ENCODE measurements at places on chromosomes 12 and 14.

DNA sequence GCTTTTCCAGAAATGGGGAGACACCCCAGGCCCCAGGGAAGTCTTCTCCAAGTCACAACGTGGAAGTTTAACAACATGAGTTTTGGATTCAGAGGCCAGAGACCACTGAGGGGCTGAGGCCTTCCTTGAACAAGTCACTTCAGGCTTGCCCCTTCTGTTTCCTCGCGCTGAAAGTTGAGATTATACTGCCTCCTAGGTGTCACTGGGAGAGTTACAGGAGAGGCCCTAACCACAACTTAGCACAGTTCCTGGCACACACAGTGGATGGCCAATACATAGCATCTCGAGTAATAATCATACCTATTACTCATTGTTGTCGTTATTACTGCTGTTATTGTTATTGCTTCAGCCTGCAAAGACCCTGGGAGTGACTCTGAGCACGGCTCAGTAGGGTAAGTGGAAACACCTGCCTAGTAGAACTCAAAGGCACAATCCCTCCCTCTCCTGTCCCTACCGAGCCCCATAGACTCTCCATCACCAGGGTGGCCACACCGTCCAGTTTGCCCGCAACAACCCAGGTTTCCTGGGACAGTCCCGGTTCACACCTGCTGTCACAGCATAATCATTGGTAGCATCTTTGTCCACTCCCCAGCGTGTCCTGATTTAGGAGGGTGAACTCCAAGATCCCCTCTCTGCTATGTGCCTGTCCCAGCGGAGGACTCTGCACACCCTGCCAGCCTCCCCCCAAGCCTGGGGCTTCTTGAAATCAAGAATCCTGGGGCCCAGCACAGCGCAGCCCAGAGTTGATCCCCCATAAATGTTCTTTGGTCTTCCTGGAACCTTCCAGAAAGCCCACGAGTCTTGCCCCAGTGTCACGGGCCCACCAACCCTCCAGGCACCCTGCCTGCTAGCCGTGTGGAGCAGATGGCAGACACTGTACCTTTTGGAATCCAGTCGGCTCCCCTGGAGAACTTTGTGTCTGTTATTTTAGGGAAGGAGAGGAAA, 85.0 kb downstream of the SYNE3 start:
- no peak for DNase-seq

DNA sequence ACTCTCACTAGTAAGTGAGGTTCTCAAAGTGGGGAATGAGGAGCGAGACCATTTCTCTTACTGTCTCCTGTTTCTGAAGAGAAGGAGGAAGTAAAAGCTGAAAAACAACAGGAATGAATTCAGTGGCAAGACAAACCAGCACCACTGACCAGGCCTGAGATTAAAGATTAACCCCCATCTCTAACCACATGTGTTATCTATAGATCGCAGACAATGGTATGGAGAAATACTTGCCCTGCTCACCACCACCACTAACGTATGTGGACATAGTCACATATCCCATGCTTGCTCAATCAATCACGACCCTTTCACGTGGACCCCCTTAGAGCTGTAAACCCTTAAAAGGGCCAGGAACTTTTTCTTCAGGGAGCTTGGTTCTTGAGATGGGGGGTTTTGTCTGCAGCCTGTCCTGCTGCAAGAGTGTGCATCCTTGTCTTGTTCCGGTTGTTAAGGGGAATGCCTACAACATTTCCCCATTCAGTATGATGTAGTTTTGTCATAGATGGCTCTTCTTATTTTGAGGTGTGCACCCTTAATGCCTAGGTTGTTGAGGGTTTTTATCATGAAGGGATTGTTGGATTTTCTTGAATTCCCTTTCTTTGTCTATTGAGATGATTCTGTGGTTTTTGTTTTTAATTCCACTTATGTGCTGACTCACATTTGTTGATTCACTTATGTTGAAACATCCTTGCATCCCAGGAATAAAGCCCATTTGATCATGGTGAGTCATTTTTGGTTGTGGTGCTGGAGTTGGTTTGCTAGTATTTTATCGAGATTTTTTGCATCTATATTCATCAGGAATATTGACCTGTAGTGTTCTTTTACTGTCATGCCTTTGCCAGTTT, 698.8 kb upstream of the LMO3 start:
- DNase-seq: no peak

DNA sequence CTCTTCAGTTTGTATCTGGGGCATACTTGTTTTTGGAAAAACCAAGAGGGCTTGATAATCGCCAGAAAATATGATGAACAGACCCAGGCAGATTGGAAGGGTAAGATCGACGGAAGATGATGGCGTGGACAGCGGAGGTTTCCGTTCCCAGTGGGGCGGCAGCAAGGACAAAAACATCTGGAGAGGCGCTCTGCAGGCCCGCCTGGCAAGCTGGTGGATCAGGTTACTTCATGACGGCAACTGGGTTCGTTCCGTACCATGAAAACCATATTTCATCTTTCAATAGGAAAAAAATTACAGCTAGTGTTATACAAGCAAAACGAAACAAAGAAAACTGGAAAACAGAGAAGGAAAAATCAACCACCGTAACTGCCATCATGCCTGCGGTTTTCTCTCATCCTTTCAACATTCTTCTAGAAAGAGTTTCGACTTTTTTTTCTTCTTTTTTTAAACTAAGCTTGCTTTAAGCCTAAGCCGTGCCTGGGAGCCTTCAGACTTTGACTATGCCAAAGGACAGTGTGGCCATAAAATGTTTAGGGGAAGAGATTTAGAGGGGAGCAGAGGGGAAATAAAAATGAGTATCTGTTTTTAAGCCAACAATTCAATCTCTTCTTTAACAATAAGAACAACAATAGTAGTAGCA, 210.5 kb downstream of the FOXN3 start:
- no peak for DNase-seq

GRCh38 chr12:66176105-66176900, 6.5 kb upstream of the TMBIM4 start:
- DNase-seq: no peak

DNA sequence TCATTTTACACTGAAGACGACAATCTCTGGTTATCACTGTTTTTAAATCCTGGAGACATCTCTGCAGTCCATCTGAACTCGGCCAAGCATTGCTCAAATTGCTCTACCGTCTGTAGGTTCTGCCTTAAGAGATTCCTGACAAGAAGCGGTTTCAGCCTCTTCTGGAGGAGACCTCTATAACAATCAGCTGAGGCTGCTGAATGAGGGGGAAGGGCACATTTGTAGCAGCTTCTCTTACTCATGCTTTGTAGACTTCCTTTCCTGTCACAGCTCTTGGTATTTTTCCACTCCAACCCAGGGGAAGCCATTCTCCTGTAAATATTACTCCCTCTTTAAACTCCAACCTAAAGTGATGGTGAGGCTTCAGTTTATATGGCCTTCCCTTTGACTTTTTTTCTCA, 3.0 kb downstream of the ARG2 start:
- no peak for DNase-seq

DNA sequence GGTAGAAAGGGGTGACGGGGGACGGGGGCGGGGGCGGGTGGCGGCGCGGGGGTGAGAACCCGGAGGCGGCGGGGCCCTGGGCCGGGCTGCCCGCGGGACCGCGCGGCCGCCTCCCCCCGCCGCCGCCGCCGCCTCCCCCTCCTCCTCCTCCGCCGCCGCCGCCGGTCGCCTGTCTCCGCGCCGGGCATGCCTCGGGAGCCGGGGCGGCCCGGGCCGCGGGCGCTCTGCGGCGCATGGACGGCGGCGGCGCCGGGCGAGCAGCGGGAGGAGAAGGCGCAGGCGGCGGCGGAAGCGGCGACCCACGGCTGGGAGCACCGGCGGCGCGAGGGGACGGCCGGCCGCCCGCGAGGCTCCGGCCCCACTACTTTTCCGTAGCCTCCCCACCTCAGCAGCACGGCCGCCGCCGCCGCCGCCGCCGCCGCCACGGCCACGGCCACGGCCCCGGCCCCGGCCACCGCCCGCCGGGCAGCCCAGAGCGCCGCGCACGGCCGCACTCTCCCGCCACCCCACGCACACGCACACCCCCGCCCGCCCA, at the start of gene NPAS3:
Gene NPAS3 (plus strand): TSS at position 161 of the 535 bp plus-strand sequence.
- DNase-seq: no peak

DNA sequence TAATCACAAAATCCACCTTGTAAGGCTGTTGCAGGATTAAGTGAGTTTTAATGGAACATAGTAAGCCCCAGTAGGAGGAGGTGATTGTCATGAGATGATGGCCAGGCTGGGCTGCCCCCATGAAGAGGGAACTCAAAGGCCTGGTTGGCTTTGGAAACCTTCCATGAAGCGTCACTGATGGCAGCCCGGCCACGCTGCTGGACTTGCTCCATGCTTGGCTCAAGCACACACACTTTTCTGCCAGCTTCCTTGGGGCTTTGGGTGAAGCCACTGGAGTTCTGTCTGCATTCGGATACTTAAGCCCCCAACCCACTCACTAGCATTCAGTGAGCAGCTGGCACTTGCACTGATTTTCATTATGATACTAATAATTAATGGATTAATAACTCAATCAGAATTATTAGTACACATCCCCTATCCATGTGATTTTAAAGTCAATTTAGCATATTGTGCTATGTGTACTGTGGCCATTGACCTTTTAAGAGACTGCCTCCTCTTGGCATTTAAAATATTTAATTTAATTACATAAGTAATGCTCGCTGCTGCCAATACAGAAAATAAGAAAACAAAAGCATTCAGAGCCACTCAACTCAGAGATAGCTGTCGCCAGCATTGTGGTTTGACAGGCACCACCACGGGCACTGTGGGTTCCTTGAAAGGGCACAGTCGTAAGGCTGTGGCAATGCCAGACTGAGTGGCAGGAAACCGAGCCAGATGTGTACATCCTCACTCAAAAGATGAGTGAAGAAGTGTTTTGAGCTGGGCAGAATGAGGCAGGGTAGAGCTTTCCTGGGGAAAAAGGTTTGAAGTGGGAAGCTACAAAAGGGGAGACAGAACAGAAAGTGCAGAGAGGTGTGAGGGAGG, 15.9 kb downstream of the KRT85 start:
- peak; percentile 25 for DNase-seq

DNA sequence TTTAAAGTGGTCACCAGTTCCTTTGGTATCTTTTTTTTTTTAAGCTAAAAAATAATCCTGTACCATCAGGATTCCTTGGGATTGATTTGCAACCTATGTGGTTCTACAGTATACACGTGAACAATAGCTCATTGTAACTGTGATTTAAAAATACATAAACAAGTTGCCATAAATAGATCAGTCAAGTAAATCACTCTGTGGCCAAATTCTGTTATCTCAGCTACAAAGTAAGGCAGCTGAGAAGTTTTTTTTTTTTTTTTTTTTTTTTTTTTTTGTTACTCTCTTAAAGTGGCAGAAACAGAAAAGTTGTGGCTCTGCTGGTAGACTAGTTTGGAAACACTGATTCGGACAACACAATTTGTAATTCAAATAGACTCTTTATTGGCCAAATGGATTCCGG, 104.5 kb downstream of the PRICKLE1 start:
- no peak for DNase-seq

DNA sequence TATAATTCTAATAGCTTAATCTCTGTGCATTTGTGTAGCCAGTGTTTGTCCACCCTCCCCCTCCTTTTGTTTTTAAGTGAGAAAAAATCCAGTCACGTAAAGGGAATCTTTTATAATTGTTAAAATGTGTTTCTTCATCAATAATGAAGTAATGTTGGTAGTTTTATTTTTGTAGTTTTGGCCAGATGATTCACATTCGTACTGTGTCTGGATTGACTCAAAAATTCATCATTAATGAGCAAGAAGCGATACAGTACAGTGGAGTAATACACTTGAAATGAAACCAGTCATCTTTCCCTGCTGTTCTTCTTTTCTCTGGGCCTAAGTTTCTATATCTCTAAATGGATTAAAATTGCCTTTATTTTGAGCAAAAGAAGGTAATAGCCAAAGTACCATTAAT, 86.5 kb downstream of the SRGAP1 start:
- DNase-seq: no peak

- no peak for DNase-seq
Observed at GRCh38 chr12:94930772-94931171, 72.7 kb downstream of the NDUFA12 start.

DNA sequence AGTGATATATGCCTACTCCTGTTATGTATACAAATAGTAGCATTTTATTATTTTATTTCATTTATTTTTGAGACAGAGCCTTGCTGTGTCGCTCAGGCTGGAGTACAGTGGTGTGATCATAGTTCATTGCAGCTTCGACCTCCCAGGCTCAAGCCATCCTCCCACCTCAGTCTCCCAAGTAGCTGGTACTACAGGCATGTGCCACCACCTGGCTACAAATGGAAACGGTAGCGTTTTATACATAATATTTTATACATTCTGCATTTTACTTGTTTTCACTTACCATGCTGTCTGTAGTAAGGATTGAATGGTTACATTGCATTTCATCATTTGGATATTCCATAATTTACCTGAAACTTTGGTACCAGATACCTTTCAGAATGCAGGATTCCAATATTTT, 14.1 kb downstream of the C1R start:
- DNase-seq: no peak

DNA sequence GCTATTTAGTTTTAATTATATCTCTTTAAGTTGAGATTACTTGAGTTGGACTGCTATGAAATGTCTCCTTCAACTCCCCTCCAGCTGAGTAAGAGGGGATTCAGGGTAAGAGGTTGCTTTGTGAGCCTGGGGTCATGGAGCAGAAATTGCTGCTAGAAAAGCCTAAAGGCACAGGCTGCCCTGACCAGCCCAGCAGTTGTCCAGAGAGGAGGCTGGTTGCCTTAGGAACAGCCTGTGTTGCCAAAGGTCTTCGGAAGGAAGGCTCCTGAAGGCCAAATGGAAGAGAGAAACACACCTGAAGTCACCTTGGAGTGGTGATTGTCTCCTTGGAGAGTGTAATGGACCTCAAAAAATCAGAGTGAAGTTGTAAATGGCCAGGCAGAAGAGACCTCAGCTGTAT, 235.5 kb upstream of the PDE3A start:
- DNase-seq: no peak

DNA sequence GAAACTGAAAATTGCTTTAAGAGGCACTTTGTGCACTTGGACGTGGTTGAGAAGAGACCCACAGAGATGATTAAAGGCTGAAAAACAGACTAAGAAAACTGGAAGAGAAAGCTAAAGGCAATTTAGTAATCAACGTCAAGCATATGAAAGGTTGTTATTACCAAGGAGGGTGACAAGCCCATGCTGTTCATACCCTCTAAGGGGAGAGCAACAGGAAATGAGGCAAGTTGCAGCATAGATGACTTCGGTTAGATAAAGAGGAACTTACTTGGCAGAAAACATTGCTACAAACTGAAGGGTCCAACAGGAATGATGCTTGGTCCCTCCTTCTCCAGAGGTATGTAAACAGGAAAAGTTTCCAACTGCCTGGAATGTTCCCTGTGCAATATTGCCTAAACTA, 107.8 kb downstream of the DUSP6 start:
- DNase-seq: no peak

Measured in activated CD4-positive, alpha-beta T cell treated with anti-CD3 and anti-CD28 coated beads, Interleukin-2, amount 50 U/mL, for 48 hours (primary cell).